ENCODE measurements at places on chromosomes 16 and 17.

GRCh38 chr17:82300707-82301270 lies 16.6 kb downstream of the CD7 start:
- DNase-seq = peak; percentile 55

- DNase-seq = no peak
Observed at GRCh38 chr16:56679078-56679730, 3.1 kb upstream of the MT1X start.

DNA sequence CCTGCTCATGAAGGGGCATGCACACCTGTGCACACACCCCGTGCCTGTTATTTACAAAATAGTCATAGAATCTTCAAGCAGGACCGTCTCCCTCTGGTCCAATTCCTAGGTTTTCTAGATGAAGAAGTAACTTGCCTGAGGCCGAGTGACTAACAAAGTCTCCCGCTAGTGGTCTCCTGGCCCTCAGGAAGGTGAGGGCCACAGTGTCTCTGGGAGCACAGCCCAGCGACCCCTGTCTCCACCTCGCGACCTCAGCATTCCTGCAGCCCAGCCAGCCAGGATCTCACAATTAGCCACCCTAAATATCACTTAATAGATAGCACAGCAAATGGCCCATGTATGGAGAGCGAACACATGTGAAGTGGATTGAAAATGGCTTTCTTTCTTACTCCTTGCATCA lies 30.5 kb upstream of the CACNG1 start:
- no peak for DNase-seq

DNA sequence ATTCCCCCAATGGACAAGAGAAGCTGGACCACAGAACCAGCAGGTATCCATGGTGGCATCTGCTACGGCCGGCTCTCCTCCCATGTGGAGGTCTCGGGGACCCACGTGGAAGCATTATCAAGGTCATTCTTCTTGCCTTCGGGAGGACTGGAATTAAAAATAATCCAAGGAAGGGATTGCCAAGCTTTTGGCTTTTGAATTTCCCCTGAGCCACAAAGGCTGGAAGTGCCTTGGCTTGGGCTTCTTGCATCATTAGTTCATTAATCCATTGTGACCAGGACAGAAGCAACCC lies 16.1 kb downstream of the NAGPA start:
- DNase-seq = no peak

- no peak for DNase-seq
Observed at GRCh38 chr16:11408216-11408615, 63.0 kb downstream of the RMI2 start.

DNA sequence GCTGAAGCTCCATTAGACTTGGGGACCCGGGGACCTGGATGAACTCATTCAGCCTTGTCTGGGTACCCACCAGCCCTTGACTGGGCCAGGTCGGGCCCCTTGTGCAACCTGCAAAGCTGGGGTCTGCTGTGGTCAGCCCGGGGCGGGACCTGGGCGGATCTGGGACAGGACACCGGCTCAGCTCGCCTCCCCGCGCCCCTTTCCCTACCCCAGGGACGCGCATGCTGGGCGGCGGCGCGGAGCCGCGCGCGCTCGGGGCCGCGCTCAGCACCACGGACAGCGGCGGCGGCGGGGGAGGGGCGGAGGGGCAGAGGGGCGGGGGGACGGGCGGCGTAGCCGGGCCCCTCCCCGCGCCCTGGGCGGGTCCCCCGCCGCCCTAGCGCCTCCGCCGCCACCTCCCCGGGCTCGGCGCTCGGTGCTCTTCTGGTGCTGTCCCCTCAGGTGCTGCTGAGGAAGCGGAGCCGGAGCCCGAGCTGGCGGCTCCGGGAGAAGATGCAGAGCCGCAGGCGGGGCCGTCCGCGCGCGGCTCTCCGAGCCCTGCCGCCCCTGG lies 7.4 kb downstream of the ACD start:
- peak; percentile 52 for DNase-seq

DNA sequence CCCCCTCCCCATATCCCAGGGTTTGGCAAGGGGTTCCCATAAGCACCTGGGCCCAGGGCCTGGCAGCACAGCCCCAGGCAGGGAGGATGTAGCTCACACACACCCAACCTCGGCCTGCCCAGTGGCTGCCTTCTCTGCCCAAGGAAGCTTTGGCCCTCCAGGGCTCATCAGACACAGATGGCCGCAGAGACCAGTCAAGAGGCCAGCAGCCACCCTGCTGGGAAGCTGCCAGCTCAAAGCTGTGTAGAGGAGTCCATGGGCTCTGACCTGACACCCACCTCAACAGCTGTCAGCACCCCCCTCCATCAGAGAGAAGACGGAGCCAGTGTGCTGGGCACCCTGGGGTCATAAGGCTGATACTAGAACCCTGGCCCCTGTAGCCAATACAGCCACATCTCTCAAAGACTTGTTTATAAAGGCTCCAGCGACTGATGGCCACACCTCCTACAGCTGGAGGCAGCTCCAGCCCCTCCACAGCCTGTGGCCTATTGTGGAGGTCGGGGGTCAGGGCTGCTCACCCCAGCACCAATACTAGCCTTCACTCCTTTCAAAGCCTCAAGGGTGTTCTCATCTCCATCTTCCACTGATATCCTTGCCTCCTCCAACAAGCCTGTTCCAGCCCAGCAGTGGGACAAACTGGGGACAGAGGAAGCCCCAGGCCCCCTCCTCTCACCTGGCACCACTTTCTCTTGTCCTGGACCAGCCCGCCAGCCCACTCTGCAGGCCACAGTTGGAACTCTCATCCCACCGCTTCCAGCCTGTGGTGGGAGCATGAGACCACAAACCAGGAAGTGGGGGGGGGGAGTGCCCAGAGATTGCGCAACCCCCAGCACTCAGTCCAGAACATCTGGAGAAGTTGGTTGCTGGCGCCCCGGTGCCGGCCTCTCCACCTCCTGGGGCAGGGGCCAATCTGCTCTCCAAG lies 2.2 kb upstream of the MPG start:
- DNase-seq = peak; percentile 86

GRCh38 chr16:83599789-83600462 lies 207.9 kb upstream of the HSBP1 start:
- no peak for DNase-seq

GRCh38 chr16:90020838-90021382 lies 1.7 kb upstream of the DBNDD1 start:
- peak; percentile 34 for DNase-seq

GRCh38 chr17:31722251-31723056 lies 136.6 kb downstream of the COPRS start:
- peak; percentile 72 for DNase-seq

DNA sequence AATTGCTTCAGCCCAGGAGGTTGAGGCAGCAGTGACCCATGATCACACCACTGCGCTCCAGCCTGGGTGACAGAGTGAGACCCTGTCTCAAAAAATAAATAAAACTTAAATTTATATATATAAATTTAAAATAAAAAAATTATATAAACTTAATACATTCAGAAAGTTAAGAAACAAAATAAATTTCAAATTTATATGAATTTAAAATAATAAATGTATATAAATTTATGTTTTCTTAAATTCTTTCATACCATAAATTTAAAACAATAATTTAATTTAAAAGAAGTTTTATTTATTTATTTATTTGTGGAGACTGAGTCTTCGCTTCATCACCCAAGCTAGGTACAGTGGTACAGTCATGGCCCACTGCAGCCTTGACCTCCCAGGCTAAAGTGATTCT lies 20.2 kb downstream of the LYRM1 start:
- DNase-seq = no peak

DNA sequence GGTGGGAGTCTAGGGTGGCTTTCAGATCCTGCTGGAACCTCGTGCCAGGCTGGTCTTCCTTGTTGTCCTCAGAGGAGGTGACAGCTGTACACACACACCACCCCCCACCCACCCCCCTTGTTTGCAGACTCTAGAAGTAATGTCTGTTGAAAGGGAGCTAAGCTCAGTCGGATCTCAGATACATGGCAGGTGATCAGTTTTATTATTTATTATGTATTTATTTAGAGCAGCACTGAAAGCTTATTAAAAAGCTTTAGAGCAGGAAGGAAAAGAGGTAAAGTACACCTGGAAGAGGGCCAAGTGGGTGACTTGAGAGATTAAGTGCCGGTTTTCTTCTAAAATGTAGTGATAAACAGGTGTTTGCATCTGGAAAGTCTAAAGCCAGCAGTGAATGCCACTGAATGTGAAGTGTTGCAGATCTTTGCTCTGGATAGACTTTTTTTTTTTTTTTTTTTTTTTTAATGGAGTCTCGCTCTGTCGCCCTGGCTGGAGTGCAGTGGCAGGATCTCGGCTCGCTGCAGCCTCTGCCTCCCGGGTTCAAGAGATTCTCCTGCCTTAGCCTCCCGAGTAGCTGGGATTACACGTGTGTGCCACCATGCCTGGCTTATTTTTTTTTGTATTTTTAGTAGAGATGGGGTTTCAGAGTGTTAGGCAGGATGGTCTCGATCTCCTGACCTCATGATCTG lies 40.2 kb downstream of the FOXK2 start:
- DNase-seq = no peak

GRCh38 chr17:63528183-63528582 lies 5.0 kb downstream of the KCNH6 start:
- DNase-seq = no peak

GRCh38 chr16:47017636-47018035 lies 44.2 kb upstream of the DNAJA2 start:
- no peak for DNase-seq

- DNase-seq = peak; percentile 32
Observed at GRCh38 chr17:42067371-42068091, 17.1 kb upstream of the C17orf113 start.

DNA sequence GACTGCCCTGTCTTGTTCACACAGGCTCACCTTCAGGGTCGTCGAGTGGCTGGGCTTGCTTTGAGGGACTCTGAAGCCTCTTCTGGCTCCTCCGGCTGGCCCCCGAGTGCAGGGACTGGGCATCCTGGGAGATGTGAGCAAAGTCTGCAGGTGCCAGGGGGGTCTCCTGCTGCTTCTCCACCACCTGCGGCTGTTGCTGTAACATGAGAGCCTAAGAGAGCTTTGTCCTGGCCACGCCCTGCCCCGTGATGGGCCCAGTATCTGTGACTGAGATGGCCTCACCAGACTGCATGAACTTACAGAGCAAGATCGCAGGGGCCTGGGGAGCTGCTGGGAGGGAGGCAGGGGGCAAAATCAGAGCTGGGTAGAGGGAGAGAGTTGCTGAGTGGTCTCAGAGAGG lies 12.5 kb downstream of the ERN2 start:
- DNase-seq = no peak

DNA sequence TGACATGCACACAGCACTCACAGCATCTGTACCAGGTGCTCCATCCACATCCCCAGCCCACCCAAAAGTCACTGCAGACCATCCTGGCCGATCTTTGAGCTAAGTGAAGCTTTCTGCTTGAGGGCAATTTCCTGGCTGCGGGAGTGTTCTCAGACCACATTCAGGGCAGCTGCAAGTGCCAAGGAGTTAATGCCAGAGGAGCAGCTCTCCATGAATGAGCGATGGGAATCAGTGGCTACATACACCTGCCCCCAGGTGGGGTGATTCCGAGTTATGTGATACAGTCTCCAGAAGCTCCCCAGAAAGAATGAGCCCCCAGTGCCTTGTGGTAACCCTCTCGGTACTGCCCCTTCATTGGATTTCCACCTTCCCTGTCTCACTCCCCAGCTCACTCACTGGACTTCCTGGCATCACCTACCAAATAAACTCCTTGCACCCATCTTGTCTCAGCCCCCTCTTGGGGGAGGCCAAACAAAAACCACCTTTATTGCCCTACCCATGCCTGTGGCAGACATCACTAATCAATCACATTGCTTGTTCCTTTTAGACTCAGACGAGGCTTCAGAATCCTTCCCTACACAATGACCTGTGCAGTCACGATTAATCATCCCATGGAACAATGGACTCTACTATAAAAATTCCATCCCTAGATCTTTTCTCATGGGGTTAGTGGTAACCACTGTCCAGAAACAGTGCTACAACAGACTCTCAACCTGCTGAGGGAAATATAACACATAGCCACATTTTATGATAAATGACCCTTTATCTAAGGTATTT lies 121.1 kb downstream of the IRX5 start:
- DNase-seq = no peak

DNA sequence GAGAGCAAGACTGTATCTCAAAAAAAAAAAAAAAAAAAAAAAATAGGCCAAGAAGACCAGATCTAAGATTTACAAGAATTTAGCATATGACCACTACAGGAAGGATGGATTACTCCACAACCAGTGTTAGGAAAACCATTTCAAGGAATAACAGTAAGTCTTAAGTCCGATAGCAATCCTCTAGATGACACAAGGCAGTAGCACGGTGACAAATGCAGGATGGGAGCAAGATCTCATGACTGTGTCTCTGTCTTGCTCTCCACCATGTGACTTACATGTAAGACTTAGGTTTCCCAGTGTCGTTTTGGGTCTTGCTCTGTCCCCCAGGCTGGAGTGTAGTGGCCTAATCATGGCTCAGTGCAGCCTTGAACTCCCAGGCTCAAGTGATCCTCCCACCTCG lies 27.8 kb downstream of the C16orf96 start:
- no peak for DNase-seq

DNA sequence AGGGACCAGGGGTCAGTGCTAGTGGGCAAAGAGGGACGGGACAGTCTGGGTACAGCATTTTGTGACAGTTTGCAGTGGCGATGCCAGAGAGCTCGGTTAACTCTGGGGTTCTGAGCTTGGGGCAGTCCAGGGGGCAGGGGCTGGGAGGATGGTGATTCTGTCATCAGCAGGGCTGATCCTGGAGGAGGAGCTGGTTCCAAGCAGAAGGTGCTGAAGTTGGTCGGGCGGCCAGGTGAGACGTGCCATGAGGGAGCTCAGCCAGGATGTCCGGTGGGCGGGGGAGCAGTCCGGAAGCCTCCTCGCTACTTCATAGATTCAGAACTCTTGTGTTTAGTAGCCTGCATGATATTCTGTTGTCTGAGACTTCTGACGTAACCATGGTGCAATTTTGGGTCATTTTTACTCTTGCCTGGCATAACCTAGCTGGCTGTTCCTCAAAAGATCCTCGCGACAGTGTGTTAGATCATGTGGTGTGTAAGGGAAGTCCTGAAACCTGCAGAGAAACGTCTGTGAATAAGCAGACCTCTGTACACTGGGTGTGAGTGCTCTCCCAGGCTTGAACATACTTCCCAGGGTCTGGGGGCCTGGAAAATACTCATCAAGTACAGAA lies 122.0 kb downstream of the CLEC16A start:
- no peak for DNase-seq

DNA sequence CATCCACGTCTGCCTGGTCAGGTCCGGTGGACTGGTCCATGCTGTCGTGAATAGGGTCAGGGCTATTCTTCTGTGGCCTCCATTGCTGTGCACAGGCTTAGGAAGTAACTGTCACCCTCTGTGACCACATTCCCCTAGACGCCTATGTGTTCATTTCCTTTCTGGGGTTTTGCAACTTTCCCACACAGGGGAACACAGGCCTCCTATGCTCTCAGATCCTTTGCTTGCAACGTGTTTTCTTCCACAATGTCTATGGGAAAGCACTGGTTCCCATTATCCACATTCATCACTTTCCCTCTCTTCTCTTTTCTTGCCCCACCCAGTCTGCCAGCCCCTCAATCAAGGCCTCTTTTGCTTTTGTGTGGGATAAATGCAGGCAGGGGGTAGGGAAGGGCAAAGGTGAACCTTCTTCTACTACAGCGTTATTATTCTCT lies 43.2 kb upstream of the DNAJA2 start:
- no peak for DNase-seq

DNA sequence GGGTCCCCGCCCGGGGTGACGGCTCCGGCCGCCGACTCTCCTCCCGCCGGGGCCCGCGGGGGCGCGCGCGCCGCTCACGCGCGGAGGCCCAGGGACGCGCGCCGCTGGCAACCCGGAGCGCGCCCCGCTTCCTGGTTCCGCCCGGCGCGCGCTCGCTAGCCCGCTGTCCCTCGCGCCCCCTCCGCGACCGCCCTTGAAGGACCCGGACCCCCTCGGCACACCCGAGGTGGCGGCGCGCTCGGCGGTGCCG lies at the start of gene STAT5B:
TSS of gene STAT5B (minus strand) at position 33 of the 250 bp plus-strand sequence. CDS start 44,264 bp downstream, outside the sequence.
- DNase-seq = peak; percentile 75

- DNase-seq = peak; percentile 72
Observed at GRCh38 chr16:60329108-60329507, 1595.0 kb upstream of the GOT2 start.

- no peak for DNase-seq
Observed at GRCh38 chr17:29588562-29589411, 661 bp downstream of the GIT1 start.
